ENCODE measurements at places on chromosomes 5 and 9.

DNA sequence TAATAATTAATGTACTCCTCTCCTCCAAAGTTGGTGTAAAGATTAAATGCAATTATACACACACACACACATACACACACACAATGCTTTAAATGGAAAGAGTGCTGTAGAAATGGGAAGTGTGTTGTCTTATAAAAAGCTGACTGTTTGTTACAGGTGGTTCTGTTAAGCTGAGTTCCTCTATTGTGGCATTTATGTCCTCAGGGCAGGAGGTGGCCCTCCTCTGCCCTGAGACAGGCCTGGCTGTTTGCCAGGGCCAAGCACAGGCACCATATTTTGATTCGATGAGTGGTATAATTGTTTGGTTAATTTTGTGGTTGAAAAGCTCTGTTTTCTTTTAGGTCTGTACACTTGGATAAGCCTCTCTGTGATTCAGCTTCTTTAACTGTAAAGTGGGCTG is 573.9 kb downstream of the KIF4B start:
- no peak for DNase-seq

DNA sequence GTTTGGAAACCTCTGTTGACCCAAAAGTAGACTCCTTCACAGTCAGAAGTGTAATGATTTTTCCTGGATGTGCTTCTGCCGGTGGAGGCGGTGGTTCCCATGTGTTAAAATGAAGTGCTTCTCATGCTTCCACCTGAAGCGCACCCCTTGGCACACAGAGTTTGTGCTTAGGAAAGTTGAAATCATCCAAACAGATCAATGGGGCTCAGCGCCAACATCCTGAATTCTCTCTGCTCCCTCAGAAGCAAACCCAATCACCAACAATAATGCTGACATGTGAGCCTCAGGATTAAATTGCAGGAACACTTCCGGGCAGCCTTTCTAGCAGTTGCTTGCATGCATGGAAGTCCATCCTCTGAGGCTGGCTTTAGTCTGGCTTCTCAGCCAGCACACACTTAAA is 71.0 kb downstream of the MED10 start:
- no peak for DNase-seq

DNA sequence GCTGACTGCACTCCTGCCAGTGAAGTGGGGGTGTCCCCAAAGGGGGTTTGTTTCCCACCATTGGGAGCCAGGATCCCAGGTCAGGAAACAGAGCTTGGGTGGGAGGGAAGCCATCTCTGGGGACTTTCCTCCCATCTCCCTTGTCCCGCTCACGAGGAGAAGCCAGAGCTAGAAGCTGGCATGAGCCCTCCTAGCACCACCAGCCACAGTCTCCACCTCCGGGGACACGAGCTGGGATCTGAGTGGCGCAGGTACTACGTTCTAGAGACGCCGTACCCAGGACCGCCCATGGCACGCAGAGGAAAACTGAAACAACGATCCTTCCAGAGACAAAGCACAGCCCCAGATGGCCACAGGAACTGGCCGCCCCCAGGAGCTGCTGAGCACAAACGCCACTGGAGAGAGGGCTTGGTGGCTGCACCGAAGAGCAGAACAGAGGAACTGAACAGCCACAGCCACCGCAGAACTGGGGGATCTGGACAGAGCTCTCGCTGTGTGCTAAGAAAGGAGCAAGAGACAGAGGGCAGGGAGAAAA is 29.8 kb downstream of the ADAMTS2 start:
- no peak for DNase-seq

- DNase-seq = no peak
These were observed 100.2 kb upstream of the TBCA start for GRCh38 chr5:77876316-77876715.
